Liver (tissue), 10 donors: ENCODE measurements at places on chromosomes 1 and 21. TPM values are rescaled to one million over a fixed set of nuclear protein-coding genes. Genes with fewer than 3 reads are reported as not detected.

Gene PPFIA4
- 0.08 TPM for total RNA-seq

DNA sequence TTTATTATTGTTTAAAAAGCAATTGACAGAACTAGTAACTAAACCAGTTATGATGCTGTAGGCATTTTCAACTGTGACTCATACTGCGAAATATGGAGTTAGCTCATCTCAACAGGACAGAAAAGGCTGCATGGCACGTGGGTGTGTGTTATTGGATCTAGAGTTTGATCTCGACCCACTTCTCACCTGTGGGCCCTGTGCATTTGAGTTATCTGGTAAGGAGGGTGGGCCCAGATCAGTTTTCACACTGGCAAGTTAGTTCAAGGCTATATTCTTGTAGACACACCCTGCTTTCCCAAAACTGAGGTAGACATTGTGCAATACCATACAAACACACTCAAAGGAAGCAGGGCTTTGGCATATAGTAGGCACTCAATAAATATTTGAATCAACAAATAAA, 71.3 kb upstream of the PRDX6 start:
- H3K27me3 ChIP-seq = no peaks in the 10 kb centered on the region
- H3K27ac ChIP-seq = no peak overlapping the region
- DNase-seq = no peak

GRCh38 chr1:8525216-8525557, 207.3 kb downstream of the SLC45A1 start:
- peaks cover 17% of the 10 kb centered on the region for H3K4me1 ChIP-seq
- H3K27ac ChIP-seq = peak overlapping the region; percentile 88
- H3K4me3 ChIP-seq = peak overlapping the region; percentile 45
- H3K27me3 ChIP-seq = no peaks in the 10 kb centered on the region
- no peak for DNase-seq

- no peak overlapping the region for H3K27ac ChIP-seq
- no peak overlapping the region for H3K4me3 ChIP-seq
- H3K27me3 ChIP-seq = no peaks in the 10 kb centered on the region
Measured at GRCh38 chr21:27466140-27466539, 499.3 kb upstream of the ADAMTS5 start.

GRCh38 chr1:221693087-221693486, 48.8 kb downstream of the DUSP10 start:
- no peaks in the 10 kb centered on the region for H3K27me3 ChIP-seq
- H3K4me1 ChIP-seq = peaks cover 15% of the 10 kb centered on the region
- H3K4me3 ChIP-seq = no peak overlapping the region
- H3K27ac ChIP-seq = no peak overlapping the region
- H3K36me3 ChIP-seq = no peaks in the 10 kb centered on the region
- no peak for DNase-seq

- H3K27ac ChIP-seq = no peak overlapping the region
- H3K36me3 ChIP-seq = no peaks in the 10 kb centered on the region
- H3K27me3 ChIP-seq = no peaks in the 10 kb centered on the region
- no peak overlapping the region for H3K4me3 ChIP-seq
Measured at GRCh38 chr1:236137285-236137852, 5.0 kb upstream of the GPR137B start.

DNA sequence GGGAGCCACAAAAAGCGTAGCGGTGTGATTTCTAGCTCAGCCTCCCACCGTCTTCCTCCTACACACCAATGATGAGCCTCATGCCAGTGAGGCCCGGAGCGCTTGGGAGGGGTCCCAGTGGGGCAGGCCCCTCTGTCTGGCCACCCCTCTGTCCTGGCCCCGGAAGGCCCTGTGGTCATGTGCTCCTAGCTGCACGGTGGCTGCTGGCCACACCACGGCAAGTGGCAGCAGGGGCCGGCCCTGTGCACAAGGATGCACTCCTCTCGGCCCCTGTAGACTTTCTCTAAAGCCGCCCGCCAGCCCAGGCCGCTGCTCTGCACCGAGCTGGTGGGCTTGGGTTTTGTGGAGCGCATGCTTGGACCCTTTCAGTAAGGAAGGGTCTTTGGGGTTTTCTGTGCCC, 53.6 kb downstream of the KCNAB2 start:
- no peaks in the 10 kb centered on the region for H3K27me3 ChIP-seq
- no peak for DNase-seq
- H3K27ac ChIP-seq = no peak overlapping the region
- no peaks in the 10 kb centered on the region for H3K36me3 ChIP-seq
- H3K4me3 ChIP-seq = no peak overlapping the region
